ENCODE measurements at places on chromosomes 2 and 18. TPM values are rescaled to one million over a fixed set of nuclear protein-coding genes. Genes with fewer than 3 reads are reported as not detected.

- no peak overlapping the region for H3K4me3 ChIP-seq
- no peak for DNase-seq
- H3K27me3 ChIP-seq, result no peaks in the 10 kb centered on the region
- no peak overlapping the region for H3K27ac ChIP-seq
- no peaks in the 10 kb centered on the region for H3K4me1 ChIP-seq
Measured at GRCh38 chr2:142675398-142675797, 202.1 kb upstream of the KYNU start.

DNA sequence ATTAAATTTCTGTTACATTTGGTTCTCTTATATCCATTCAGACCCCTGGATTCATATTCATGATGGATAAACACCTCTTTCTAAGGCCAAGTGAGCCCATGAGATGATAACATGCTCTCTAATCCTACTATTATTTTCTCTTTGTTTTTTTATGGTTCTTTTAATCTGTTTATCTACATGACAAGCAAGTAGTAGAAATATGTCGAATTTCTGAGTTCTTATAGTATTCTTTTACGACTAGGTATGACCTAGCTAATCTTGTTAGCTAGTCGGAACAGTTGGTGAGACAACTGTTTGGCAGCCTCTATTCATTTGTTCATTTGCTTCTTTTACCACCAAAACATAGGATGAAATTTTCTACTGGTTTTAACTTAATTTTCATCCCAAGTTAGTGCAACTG lies 98.1 kb upstream of the SCG2 start:
- no peak overlapping the region for H3K27ac ChIP-seq
- H3K4me3 ChIP-seq, result no peak overlapping the region
- no peaks in the 10 kb centered on the region for H3K27me3 ChIP-seq
- H3K36me3 ChIP-seq, result no peaks in the 10 kb centered on the region

DNA sequence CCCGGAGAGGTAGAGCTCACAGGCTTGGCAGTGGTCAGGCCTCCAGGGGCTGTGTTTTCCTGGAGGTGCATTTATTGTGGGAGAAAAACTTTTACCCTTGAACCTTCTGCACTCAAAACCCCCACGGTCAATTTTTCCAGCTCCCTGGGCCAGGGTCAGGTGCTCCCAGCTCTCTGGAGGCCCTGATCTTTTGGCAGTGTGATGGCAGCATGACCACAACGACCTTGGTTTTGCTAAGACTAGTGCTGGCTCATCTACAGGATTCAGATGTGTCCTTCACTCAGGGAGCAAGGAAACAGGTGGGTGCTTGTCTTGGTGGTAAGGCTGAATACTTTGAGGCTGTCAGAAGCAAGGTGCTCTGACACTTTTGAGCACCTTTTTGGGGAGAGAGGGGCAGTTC lies 92.3 kb downstream of the CCDC93 start:
- no peak for DNase-seq
- no peak overlapping the region for H3K27ac ChIP-seq
- peaks cover 64% of the 10 kb centered on the region for H3K36me3 ChIP-seq

GRCh38 chr18:55287935-55288868 lies 299.8 kb downstream of the TCF4 start:
- DNase-seq, result no peak
- H3K27me3 ChIP-seq, result no peaks in the 10 kb centered on the region
- H3K4me1 ChIP-seq, result no peaks in the 10 kb centered on the region
- no peak overlapping the region for H3K4me3 ChIP-seq
- H3K36me3 ChIP-seq, result no peaks in the 10 kb centered on the region

DNA sequence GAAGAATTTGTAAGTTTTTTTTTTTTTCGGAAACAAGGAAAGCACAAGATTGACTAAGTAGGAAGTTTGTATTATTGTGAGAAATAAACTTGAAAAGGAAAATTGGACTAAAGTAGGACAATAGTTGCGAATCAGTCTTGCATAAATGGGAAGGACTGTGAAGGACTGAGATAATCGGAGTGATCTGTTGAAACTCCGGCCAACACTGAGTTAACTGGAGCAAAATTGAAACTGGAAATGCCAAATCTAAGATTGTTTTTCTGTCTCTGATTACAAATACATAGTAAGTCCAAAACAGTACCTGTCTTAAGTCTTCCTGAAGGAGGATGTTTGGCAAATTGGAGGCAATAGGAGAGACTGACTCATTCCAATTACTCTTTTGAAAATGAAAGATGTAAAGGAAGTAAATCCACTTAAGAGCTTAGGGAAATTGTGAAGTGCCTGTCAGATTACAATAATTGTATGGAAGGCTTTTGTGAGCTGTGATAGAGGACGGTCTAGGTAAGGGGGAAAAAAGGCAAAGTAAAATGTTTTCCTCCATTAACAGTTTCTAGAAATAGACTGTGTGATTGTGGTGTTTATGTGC lies 204.9 kb upstream of the CYRIA start:
- no peaks in the 10 kb centered on the region for H3K36me3 ChIP-seq
- H3K4me3 ChIP-seq, result no peak overlapping the region
- H3K4me1 ChIP-seq, result no peaks in the 10 kb centered on the region
- H3K27ac ChIP-seq, result no peak overlapping the region
- DNase-seq, result no peak

GRCh38 chr18:3748086-3748485 lies 298.1 kb downstream of the TGIF1 start:
- no peaks in the 10 kb centered on the region for H3K27me3 ChIP-seq
- DNase-seq, result no peak

DNA sequence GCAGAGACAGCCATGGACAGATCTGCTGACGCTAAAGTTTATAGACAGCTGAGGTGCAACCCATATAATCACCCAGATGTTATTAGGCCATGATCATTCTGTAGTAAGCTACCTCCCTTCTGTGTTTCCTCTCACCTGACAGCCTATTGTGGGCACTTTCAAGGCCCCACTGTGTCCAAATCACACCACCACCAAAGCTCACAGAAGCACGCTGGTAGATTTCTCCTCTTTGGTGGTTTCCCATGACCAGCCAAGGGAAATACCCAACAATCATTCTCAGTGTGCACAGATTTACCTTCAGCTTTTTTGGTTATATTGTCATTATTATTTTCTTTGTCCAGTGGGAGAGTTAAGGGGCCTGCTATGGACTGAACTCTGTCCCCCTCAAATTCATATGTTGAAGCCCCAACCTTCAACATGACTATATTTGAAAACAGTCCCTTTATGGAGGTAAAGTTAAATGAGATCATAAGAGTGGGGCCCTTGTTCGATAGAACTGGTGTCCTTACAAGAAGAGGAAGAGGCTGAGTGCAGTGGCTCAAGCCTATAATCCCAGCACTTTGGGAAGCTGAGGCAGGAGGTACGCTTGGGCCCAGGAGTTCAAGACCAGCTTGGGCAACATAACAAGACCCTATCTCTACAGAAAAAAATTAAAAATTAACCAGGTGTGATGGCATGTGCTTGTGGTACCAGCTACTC lies 74.0 kb upstream of the MSH6 start:
- no peak for DNase-seq
- no peaks in the 10 kb centered on the region for H3K27me3 ChIP-seq
- H3K36me3 ChIP-seq, result no peaks in the 10 kb centered on the region
- no peak overlapping the region for H3K27ac ChIP-seq

DNA sequence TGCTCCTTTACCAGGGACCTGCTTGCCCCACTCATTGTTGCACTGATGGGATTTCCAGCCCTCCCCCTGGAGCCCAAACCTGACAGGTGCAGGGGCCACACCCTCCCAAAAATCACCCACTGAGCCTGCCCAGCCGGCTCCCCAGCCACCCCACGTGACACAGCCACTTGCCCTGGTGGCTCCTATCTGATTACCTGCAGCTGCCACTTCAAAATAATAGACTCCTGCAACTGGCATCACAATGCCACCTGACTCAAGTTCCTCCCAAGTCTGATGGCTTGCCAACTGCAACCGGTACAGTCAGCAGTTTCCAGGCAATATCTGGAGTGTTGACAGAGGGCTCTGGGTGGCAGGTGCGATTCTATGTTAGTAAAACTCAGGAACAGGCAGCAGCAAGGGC lies 66.2 kb downstream of the CRACDL start:
- no peaks in the 10 kb centered on the region for H3K27me3 ChIP-seq
- H3K4me1 ChIP-seq, result peaks cover 17% of the 10 kb centered on the region
- H3K4me3 ChIP-seq, result no peak overlapping the region
- H3K36me3 ChIP-seq, result no peaks in the 10 kb centered on the region

GRCh38 chr2:217325251-217325650 lies 465.4 kb upstream of the TNP1 start:
- no peaks in the 10 kb centered on the region for H3K36me3 ChIP-seq
- H3K27ac ChIP-seq, result no peak overlapping the region
- peaks cover 2% of the 10 kb centered on the region for H3K4me1 ChIP-seq
- no peaks in the 10 kb centered on the region for H3K27me3 ChIP-seq
- DNase-seq, result no peak
- H3K4me3 ChIP-seq, result no peak overlapping the region

DNA sequence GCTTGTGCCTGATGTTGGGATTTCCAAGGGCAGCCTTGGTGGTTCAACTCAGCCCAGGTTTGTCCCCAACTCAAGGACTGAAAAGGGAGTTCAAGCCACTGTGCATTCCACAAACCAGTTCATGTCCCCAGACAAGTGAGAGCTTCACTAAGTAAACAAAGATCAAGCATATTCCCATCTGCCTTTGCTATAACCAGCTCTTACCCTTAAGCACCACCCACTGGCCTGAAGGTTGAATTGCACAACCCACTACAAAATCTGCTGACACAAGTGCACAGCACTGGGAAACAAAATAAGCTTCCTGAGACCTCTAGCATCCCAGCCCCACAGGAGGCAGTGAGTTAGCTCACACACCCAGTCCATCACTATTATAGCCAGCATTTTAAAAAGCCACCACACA lies 516.7 kb downstream of the NR4A2 start:
- no peaks in the 10 kb centered on the region for H3K27me3 ChIP-seq
- no peak overlapping the region for H3K4me3 ChIP-seq
- no peak overlapping the region for H3K27ac ChIP-seq
- no peaks in the 10 kb centered on the region for H3K36me3 ChIP-seq

- no peaks in the 10 kb centered on the region for H3K36me3 ChIP-seq
- no peak overlapping the region for H3K27ac ChIP-seq
- no peak for DNase-seq
- H3K27me3 ChIP-seq, result no peaks in the 10 kb centered on the region
Measured at GRCh38 chr18:2984091-2984490, 28.9 kb downstream of the LPIN2 start.

GRCh38 chr2:221124532-221125240 lies 447.4 kb downstream of the EPHA4 start:
- no peak overlapping the region for H3K4me3 ChIP-seq
- peaks cover 3% of the 10 kb centered on the region for H3K4me1 ChIP-seq

DNA sequence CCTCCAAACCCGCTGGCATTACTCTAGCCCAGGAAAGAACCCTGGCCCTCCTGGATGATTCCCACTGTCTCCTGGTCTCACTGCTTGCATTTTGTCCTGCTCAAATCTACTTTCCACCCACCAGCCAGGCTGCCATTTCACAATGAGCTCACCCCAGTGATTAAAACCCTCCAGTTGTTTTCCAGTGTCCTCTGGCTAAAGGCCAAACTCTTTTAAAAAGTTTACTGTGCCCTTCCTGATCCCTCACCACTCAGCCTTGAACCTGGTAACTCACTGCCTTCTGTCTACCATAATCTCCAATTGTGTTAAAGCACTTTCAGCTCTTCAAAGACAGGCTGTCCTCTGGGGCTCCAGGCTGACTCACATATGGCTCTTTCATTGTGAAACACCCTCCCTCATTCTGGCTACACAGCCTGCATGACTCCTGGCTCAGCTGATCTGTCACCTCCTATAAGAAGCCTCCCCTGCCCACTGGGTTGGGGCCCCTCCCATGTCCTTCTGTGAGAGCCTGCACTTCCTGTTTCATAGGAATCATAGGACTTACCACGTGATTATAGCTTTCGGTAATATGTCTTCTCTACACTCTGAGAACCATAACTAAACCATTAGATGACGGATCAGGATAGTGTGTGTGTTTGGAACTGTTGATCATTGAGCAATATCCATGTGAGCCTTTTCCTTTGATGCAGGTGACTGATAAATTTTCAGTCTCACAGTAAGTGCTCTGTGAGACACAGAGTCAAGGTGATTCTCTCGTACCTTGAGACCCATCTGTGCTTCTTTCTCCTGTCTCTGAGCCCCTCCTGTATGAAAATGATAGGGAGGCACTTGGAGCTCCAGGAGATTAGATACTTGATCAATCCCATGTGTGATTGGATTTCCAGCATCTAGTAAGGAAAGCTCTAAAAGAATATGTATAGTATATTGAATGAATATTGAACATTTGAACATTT lies 590.8 kb upstream of the ID2 start:
- H3K4me1 ChIP-seq, result no peaks in the 10 kb centered on the region
- H3K36me3 ChIP-seq, result no peaks in the 10 kb centered on the region

- no peak overlapping the region for H3K4me3 ChIP-seq
- H3K27ac ChIP-seq, result no peak overlapping the region
- no peaks in the 10 kb centered on the region for H3K36me3 ChIP-seq
- no peaks in the 10 kb centered on the region for H3K27me3 ChIP-seq
- no peak for DNase-seq
Measured at GRCh38 chr18:5667356-5667755, 123.6 kb upstream of the EPB41L3 start.

DNA sequence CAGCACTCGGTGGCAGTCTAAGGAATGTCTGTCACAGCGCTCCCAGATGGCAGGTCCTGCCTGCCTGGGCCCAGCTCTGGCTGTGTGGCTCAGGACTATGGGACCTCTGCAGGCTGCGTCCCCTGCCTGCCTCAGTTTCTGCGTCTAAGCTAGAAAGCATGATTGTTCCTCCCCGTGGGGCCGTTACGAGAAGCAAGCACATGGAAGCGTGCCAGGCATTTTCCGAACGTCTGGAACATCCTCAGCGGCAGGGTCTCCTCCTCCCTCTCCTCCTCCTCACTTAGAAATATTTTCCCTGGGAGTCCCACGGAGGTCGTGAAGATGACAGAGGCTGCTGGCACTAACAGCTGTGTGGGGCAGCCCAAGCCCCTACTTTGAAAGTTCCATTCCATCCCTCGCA lies 43.3 kb downstream of the LRRFIP1 start:
- peak overlapping the region; percentile 97 for H3K27ac ChIP-seq
- H3K27me3 ChIP-seq, result no peaks in the 10 kb centered on the region
- DNase-seq, result peak; percentile 92
- H3K4me1 ChIP-seq, result peaks cover 68% of the 10 kb centered on the region
- peaks cover 17% of the 10 kb centered on the region for H3K36me3 ChIP-seq

DNA sequence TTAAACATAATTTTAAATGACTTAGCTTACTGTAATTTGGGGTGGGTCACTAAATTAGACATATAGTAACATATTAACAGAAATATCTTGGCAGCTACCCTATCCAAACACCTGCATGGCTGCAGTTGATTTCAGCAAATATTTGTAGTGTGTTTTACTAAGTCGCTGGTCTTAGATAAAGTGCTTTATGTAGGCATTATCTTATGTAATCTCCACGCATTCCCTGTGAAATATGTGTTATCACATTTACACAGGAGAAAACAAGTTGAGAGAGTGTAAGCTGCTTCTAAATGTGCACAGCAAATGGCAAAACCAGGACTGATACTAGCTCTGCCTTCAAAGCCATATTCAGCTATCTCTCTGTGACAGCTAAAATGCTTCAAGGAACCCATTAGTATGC lies 72.0 kb downstream of the NYAP2 start:
- no peaks in the 10 kb centered on the region for H3K27me3 ChIP-seq
- H3K36me3 ChIP-seq, result no peaks in the 10 kb centered on the region
- DNase-seq, result no peak
- H3K4me3 ChIP-seq, result no peak overlapping the region
- H3K4me1 ChIP-seq, result no peaks in the 10 kb centered on the region
- H3K27ac ChIP-seq, result no peak overlapping the region

MBD5 gene
- polyA plus RNA-seq, result 23.3 TPM

NRP2 gene
- polyA plus RNA-seq, result 11.6 TPM

NAT8 gene
- 0.60 TPM for polyA plus RNA-seq

OBSL1 gene
- polyA plus RNA-seq, result 117 TPM

ADCYAP1 gene
- polyA plus RNA-seq, result 1.5 TPM

RSAD2 gene
- 2.7 TPM for polyA plus RNA-seq

SLC14A1 gene
- polyA plus RNA-seq, result 0.75 TPM

SPR gene
- 4.5 TPM for polyA plus RNA-seq

SRD5A2 gene
- polyA plus RNA-seq, result 0.07 TPM

CYP27C1 gene
- polyA plus RNA-seq, result 5.0 TPM

RFTN2 gene
- polyA plus RNA-seq, result 15.5 TPM

SCYGR4 gene
- polyA plus RNA-seq, result not detected

Data from muscle of leg (tissue), 16 donors.